ENCODE measurements at places on chromosomes 2 and 18. TPM values are rescaled to one million over a fixed set of nuclear protein-coding genes. Genes with fewer than 3 reads are reported as not detected.

GRCh38 chr18:5503740-5504139 lies 40.1 kb downstream of the EPB41L3 start:
- no peak for DNase-seq

DNA sequence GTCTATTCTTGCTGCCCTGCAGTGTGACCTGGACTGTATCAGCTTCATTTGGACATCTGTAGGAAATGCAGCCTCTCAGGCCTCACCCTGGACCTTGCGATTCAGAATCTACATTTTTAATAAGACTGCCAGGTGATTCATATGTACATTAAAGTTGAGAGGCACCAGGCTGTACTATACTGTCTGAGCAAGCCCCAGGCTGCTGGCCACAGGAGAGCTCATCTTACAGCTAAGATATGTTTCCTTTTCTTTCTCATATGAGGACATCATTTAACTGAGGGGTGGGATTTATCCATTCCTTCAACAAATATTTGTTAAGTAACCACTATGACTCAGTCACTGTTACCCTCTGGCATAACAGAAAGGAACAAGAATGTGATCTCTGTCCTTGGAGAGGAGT lies 78.2 kb upstream of the GCFC2 start:
- no peak for DNase-seq

DNA sequence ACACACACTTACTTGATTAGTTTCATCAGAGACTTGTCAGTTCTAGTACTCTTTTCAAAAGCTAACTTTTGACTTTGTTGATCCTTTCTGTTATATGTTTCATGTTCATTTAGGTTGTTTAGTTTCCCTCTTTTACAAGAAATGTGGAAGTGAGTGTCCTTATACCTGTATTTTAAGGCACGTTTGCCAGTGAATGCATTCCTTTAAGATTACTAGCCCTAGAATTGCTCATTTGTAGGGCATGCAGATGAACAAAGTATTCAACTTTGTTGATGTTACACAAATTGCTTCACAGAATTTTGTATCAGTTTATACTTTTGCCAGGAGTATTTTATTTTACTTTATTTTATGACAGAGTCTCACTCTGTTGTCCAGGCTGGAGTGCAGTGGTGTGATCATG lies 6.3 kb downstream of the IL1RL2 start:
- DNase-seq: no peak

DNA sequence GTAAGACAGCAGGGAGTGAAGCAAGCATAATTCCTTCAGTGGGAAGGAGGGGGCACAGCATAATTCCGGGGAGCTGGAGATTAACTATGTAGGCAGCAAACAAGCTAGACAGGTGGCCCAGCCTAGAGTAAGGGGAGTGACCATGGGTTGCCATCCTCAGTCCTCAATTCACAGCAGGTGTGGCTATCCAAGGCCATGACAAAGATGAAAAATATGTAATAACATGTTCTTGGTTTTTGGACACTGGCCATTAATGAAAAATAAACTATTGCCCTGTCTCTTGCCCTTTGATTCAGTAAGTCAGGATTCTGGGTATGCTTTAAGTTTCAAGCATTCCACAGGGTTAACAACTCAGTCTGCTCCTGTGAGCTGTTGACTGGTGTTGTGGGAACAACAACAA lies 65.0 kb downstream of the CYP1B1 start:
- no peak for DNase-seq

DNA sequence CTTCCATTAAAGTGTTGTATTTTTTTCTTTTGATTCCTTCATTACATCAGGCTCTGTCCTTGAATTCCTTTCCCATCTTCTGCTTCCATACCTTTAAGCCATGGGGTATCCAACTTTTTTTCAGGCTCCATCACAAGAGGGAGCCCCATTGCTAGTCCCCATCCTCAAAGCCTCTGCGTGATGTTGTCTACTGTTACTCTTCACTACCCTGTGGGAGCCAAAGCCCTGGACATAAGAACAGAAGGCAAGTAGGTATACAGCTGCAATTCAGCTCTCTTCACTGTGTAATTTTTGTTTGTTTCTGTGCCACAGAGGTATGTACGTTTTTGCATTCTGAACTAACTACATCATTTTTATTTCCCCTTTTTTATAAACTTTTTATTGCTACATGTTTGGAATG lies 36.6 kb upstream of the CCNYL1 start:
- no peak for DNase-seq

GRCh38 chr2:199144036-199144435 lies 313.7 kb downstream of the SATB2 start:
- no peak for DNase-seq

DNA sequence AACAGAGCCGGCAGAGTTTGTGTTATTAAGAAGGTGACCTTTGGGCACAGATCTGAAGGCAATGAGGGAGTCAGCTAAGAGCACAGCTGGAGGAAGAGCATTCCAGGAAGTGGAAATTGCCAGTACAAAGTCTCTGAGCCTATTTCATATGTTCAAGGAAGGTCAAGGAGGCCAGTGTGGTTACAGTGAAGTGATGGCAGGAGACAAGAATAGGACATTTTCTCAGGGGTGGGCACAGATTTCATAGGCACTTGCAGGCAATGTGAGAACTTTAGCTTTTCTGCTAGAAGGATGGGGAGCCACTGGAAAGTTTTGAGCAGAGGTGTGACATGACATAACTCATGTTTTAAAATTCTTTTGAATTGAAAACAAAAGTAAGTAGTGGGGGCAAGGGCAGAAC lies 50.3 kb downstream of the ARHGAP25 start:
- no peak for DNase-seq

DNA sequence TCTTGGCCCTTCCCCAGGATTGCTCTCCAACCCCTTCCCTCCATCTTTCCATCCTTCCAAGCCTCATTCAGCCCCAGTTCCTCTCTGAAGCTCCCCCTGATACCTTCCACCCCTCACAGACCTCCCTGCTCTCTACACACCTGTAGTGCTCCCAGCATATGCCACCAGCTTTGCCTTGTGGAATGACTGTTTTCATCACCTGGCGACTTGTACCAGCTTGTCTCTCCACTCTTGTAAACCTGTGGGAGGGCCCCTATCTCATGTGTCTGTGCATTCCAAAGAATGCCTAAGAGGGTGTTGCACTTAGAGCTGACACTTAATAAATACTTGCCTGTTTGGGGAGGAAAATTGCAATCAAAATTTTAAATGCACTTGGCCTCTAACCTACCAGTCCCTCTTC lies 198.7 kb downstream of the BCL11A start:
- no peak for DNase-seq

- DNase-seq: no peak
Measured at GRCh38 chr2:56127463-56128152, 56.2 kb upstream of the CCDC85A start.

DNA sequence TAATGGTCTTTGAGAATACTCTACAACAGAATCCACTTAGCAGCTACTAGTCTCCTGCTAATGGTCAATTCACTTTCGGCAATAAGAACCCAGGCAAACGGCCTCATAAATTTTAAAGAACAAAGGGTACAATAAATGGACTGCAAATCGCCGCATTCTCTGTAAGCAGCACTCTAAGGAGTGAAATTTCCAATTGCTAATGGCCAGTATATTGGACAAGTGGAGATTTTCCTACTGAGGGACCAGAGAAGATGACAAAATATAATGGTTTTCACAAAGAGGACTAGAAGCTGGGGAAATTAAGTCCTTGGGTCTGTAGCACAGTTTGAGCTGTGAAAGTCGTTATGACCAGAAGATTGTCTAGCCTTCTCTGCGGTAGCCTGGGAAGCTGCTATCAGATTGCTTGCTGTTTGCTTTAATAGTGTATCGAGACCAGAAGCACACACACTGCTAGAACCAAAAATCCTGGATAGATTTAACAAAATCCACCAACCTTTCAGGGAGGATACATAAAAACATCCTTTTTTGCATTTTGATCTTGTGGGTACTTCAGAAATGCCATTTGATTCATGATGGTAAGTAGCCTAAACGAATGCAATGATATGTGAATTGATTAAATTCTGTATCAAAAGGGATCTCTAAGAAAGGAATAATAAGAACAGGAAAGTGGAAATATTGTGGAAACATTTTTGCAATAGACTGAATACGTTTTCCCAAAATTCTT lies 53.6 kb upstream of the ATP8B1 start:
- DNase-seq: no peak

- DNase-seq: no peak
Measured at GRCh38 chr2:70720124-70720523, 47.9 kb downstream of the ADD2 start.

- DNase-seq: no peak
Measured at GRCh38 chr2:220531216-220531615, 903.8 kb downstream of the SLC4A3 start.

- no peak for DNase-seq
Measured at GRCh38 chr2:1581965-1582625, 162.2 kb downstream of the PXDN start.

- DNase-seq: no peak
Measured at GRCh38 chr18:12065397-12065796, 28.2 kb upstream of the ANKRD62 start.

- no peak for DNase-seq
Measured at GRCh38 chr2:150977296-150977695, 284.4 kb downstream of the RBM43 start.

- no peak for DNase-seq
Measured at GRCh38 chr2:118386641-118387302, 298.5 kb downstream of the INSIG2 start.

DNA sequence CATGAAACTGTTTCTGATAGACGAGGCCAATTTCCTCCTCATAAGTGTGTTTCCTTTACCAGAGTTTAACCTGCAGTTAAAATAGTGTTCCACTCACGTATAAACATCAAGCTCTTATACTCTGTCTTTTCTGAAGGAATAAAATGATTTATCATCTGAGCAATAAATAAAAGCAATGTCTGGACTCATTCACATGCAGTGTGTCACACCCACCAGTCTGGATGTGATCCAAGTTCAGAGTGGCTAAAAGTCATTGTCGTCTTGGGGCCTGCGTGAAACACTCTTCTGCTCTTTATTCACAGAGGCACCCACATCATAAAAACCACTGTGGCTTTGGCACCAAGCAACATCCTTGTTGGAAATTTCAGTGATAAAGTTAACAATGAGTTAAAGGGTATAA lies 19.5 kb upstream of the SLC9A4 start:
- peak; percentile 64 for DNase-seq

GRCh38 chr2:234496835-234497593 lies at the start of gene ARL4C:
Gene ARL4C, minus strand, starts transcription at chr2:234497081. Its CDS starts 495 bp downstream, at chr2:234496586.
- DNase-seq: peak; percentile 77

DNA sequence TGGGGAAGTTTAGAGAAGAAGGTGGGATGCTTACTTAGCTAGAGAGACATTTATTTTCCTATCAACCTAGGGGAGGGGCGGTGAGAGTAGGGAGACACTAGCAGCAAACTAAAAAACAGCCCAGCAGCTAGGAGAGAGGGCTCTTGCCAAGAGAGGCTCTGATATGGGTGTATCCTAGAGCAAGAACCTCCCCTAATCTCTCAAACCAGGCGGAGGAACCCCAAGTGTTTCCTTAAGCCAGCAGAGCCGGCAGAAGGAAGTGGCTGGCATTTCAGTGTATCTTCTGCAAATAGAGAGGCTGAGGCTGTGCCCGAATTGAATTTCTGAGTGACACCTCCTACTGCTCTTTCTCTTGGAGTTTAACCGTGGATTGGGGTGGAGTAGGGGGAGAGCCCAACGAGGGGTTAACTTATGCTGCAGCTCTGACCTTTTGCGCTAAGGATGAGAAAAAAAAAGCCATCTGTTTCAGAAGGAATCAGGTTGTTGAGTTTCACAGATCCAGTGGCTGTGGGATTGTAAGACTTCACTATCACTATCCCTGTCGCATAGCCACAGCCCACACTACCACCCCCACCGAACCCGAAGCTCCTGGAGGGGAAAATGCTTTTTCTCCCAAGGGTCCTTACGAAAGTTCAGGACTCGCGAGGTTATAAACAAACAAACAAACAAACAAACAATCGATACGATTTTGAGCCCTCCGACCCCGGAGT lies 1.4 kb downstream of the ST8SIA5 start:
- no peak for DNase-seq

DNA sequence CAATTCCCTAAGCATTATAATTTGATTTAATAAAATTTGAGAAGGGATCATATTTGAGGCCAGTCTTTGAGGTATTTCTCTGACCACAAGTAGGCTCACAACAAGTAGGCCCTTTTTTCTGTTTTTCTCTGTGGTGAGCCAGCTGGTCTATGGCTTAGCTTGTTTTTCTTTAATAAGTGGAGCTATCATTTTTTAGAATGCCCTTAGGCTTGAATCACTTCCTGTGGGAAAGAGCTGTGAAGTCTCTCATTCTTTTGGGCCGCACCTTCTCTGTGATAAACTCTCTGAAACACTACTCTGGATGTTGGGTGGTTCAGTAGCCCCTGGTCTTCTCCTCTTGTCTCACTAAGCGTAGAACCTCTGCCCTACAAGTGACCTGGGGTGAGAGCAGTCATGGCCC lies 235.9 kb downstream of the SUCLG1 start:
- no peak for DNase-seq

DNA sequence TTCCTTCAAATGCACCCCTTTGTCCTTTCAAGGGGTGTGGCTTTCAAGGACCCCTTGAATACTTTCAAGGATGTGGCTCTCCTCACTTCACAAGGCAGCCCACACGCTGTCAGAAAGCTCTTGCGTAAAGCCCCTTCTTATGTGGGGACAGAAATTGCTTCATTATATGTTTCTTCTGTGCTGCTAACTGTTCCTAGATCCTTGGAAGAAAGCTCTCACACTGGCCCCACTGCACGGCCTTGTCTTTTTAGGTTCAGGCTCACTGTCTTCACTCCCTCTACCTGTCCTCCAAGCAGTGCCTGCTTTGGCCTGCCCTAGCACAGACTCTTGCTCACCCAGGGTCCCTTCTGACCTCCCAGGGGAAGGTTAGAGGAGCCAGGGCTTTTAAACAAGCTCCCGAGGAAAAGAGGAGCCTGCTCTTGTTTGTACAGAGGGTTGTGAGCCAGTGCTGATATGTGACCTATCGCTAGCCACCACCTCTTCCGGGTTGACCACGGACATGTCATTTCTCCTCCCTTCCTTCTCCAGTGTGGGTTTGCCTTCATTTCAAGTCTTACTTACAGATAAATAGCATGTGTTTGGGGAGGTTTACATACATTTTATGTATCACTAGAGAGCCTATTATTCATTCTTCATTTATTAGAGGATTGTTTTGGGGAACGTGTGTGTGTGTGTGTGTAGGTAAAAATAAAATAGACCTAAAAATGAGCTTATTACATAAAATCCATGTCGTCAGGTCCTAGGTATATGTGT lies 94.7 kb downstream of the RTN4 start:
- DNase-seq: peak; percentile 37

GRCh38 chr2:100494712-100495111 lies 24.4 kb downstream of the NMS start:
- no peak for DNase-seq

GRCh38 chr2:64905338-64906024 lies 83.7 kb upstream of the SLC1A4 start:
- peak; percentile 50 for DNase-seq

The TTN gene
- total RNA-seq: 8.6 TPM

The RAPGEF4 gene
- 2.2 TPM for total RNA-seq

The IFT172 gene
- 93.7 TPM for total RNA-seq

The LRRC30 gene
- total RNA-seq: not detected

The EXOC6B gene
- total RNA-seq: 52.4 TPM

The CABYR gene
- 1.4 TPM for total RNA-seq

The CD207 gene
- total RNA-seq: 0.61 TPM

The TPO gene
- total RNA-seq: 5.7 TPM

The KCNIP3 gene
- 12.5 TPM for total RNA-seq

The KCNG2 gene
- not detected for total RNA-seq

The UBE2E3 gene
- total RNA-seq: 48.3 TPM

The LTBP1 gene
- 38.4 TPM for total RNA-seq
